ENCODE measurements at places on chromosomes 6 and 20.
A peak's percentile ranks its signal among the peaks of the same experiment; 100 is the strongest.

- no peak for DNase-seq
Measured at GRCh38 chr6:80531681-80532619, 425.5 kb downstream of the BCKDHB start.

- no peak for DNase-seq
Measured at GRCh38 chr6:163415620-163416556, 1.4 kb downstream of the QKI start.

DNA sequence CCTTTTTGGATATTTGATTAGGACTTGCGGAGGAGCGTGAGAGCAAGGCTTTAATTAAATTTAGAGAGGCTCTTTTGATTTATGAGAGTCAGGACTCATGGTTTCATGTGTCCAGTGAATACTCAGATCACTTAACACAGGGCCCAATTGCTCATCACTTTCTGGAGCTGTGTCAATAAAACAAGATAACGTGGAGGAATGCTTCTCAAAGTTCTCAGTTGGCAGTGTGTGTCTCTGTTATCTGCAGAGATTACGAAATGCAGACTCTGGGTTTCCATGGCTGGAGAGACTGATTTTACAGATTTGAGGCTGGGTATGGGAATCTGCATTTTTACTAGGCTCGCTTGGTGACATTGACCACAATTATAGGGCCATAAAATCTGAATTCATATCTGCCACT lies 335.8 kb upstream of the FLRT3 start:
- DNase-seq = no peak

DNA sequence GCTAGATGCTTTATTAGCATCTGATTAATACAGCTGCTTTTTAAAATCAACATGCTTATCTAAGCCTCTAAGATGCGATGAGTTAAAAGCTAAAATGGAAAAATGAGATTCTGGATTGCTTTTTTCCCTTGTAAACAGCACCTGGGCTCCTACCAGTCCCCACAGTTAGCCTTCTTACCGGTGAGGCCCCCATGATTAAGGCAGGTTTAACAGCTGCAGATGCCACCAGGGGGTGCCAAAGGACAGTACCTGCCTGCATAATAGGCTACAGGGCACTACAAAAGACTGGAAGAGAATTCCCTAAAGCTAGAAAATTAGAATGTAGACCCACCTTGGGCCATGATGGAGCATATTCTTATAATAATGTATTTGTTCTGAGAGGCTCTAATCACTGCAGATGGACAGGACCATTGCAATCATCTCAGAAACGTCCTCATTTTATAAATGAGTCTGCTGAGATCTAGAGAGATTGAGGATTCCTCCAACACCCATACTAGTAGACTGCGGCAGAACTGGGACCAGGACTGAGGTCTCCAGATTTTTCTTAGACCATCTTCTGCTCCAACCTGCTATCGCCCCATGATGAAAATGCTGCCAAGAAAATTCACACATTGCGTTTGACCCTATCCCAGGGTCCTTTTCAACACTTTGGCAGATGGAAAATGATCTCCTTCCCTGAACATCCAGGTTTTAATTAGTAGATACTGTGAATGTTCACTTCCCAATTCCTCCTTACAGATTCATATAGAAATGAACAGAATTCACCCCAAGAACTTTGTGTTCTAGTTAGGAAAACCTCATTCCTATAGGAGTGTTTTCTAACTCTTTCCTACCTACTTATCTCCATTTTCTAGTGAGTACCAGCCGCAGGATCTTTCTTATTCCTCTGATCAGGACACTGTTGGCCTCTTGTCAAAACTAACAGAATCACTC lies 148.8 kb downstream of the RPS12 start:
- DNase-seq = peak; percentile 8

GRCh38 chr6:23584134-23584763 lies 541.8 kb upstream of the NRSN1 start:
- DNase-seq = no peak

DNA sequence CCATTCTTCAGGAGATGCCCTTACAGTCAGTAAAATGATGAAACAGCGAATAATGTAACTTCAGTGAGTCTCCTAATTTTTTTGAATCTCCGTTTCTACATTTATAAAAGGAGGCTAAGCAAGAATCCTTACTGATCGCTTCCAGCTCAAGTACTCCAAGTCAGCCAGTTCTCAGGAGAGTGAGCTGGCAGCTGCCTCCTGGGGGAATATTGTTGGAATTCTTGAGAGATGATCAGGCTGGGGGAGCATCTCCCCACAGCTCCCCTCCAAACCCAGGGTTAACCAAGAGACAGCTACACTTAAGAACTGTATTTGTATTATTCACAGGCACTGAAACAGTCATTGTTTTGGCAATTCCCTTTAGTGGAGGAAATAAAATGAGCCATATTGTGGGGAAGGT lies 89.1 kb upstream of the PCSK2 start:
- DNase-seq = no peak

DNA sequence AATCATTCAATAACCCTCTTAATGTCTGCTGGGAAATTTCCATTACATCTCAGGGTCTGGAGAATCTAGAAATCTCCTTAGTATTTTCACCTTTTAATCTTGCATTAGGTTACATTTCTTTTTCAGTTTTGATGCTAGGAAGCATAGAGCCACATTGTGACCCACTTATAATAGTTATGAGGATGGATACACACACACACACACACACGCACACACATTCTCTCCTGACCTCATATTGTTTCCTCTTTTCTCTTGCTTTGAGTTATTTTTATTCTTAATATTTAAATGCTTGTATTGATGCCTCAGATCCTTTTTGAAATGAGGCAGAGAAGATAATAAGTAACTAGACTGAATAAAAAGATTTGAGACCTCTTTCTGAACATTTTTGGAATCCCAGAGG lies 128.4 kb downstream of the KLHL32 start:
- no peak for DNase-seq

- no peak for DNase-seq
Measured at GRCh38 chr6:148612043-148612442, 134.8 kb upstream of the UST start.

GRCh38 chr6:169971081-169971861 lies 219.8 kb downstream of the ERMARD start:
- DNase-seq = no peak

DNA sequence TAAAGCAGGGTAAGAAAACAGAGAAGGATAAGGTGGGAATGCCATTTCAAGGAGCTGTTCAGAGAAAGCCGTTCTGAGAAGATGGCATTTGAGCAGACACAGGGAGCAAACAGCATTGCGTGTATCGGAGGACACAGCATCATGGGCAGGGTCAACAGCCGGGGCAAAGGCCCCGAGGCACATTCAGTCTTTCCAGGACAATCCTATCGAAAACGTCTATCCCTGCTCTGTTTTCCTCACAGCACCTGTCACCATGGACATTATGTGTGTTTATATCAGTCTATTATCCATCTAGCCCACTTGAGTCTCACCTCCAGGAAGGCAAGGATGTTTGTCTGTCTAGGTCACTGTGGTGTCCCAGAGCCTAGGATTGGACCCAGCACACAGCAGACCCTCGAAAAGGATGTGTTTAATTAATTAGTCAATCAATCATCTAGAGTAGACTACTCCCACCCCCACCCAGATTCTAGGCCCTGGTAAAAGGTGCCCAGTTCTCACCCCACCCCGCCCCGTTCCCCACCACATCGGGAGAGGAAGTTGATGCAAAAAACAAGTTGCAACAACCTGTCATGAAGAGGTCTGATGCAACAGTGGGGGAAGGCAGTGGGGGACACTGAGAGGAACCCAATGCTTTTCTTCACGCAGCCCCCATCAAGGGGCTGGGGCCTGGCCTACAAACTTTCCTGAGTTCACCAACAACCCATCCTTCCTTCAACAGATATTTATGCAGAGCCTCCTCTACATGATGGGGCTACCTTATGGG lies 66.6 kb downstream of the PREX1 start:
- peak; percentile 63 for DNase-seq

DNA sequence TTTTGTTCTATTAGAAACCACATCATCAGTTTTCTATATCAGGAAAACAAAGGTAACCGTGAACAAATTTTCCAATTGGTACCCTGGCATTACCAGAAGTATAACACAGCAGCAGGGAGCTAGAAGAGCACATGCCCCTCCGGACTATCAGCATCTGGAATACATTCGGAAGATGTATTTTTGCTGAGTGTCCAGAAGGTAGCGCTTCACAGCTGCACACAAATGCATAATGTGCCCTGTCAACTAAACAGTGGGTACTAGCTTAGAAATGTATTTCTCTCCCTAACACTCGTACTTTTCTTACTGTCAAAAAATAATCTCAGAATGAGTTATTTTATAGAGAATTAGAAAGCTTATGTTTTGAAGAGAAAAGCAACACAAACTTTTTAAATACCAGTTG lies 77.6 kb downstream of the HUS1B start:
- no peak for DNase-seq

DNA sequence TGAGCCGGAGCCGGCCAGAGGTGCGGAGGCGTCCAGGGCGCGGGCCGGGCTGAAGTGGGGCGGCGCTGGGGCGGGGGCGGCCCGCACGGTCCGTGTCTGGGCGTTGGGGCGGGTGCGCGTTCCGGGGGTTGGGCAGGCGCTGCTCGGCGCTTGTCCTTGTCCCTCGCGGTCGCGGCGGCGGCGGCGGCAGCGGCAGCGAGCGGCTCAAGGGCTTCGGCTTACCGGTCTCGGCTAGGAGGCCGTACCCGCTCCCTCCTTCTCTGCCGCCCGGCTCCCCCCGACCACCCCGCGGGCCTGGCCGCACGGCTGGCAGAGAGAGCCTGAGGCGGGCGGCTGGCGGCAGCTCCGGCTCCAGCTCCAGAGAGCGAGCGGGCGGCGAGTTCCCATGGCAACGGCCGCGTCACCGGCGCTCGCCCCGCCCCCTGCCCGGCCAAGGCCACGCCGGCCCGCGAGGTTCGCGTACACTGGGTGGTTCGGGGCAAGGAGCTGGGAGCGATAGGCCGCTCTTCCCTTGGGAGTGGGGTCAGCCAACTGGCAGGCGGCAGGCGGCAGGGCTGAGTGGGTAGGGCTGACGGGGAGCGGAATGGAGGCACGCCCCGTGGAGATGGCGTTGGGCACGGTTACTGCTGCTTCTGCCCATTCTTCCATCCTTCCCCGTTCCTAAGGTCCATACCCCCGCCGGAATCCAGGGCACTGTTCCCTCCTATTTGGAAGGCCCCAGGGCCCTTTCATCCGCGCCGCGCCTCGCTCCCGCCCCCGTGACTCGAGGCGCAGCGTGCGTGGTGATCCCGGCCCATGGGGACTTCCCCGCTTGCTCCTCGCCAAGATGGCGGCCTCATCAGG lies at the start of gene LRRC73:
Gene LRRC73, minus strand, starts transcription at position 363 of the 843 bp plus-strand sequence. CDS start 561 bp downstream, outside the sequence.
- peak; percentile 61 for DNase-seq

DNA sequence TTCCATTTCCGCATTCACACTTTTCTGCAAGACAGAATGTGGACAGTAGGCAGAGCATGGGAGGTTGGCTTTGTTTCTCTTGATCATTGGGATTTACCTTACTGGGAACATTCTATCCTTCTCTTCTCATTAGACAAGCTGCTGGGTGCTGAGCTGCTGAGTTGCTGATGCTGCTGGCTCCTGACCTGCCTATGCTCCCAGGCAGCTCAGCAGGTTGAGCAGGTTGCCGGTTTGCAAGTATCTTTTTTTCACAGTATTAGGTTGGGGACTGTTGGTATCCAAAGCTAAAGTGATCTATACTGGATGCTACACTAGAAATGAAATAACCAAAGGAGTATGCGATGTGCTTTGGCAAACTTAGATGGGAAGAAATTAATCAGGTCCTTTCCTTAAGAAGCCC lies 23.7 kb upstream of the ADGRF4 start:
- no peak for DNase-seq

DNA sequence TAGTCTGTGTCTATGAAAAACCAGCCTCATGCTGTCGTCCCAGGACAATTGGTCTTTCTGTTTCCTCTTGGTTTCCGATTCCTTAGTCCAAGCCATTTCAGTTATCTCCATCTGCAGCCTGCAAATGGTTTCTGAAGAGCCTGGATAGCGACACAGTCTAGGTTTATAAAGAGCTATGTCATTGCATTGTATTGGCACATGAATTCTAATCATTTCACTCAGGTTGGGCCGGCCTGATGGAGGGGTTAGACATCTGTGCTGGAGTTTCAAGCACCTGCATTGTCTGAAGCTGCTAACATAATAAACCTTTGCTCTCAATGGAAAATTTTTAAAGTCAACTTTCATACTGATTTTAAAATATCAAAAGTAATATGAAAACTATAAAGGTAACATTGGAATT lies 232.6 kb upstream of the MAP3K7 start:
- DNase-seq = no peak

DNA sequence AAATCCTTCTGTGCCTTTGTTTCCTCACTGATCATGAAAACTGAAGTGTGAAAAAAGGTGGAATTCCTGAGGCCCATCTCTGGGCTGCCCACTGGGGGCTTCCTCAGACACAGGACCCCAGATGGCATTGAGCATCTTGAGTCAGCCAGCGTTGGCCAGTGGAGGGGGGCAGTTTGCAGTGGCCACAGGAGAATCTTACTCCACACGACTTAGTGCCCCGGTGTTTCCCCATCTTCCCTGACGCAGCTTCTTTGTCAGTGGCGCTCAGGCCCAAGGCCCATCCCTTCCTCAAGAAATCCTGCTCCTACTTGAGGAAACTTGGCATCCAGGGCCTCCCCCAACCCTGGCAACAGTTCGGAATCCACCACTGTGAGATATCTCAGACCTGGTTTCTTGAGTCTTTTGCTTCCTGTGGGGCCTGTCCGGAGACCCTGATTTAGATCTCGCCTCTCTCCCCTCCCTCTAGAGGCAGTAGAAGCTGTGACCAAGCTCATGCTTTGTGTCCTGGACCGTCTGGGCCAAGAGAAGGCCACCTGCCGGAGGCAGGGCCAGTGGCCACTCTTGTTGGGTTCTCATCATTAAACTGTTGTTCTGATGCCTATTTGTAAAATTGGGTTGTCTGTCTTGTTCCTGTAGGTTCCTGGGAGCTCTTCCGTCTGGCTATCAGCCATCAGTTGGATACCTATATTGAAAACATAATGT lies 20.2 kb upstream of the DLGAP4 start:
- DNase-seq = no peak

DNA sequence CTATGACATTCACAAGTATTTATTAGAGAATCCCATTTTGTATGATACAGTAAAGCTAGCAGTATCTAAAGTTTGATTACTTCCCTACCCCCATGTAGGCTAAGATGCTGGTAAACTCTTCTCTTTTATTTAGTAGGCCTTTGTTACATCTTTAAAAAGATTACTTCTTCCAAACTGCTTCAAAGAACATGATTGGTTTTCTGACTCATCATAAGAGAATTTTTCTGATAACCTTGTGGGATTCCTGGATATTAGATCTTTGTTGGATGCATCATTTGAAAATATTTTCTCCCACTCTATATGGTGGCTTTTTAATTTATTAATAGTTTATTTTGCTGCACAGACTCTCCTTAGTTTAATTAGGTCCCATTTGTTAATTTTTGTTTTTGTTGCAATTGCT lies 898.3 kb upstream of the ADGRB3 start:
- no peak for DNase-seq

All from activated gamma-delta T cell treated with anti-CD3 and anti-CD28 coated beads, Interleukin-2, amount 50 U/mL, for 16 hours (primary cell).